ENCODE measurements at places on chromosomes 7 and 10.

DNA sequence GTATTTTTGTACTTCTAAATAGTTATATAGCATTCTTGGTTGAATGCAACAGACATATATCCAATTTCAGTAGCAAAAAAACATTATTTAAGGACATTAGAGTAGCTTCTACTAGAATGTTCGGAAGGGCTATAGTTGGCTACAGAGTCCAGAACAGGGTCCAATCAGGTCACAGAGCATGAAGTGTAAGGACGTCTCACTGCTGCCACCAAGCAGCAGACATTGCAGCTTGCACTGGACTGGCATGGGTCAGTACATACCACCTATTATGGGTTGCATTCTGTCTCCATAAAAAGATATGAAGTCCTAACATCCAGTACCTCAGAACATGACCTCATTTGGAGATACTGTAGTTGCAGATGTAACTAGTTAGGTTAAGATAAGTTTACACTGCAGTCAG is 87.3 kb downstream of the LHFPL3 start:
- no peak for DNase-seq

DNA sequence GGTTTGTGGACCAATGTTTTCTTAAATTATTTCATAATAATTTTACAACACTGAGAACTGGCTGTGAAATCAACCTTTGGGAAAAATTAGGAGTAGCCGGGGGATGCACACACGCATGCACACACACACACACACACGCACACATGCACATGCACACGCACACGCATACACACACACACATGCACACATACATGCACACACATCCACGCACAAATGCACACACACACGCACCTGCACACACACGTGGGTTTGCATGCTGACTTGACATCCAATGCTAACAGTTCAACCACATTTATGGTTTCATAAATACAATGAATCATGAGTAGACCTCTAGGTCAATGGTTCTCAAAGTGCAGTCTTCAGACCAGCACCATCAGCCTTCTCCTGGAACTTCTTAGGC is 354.1 kb downstream of the DPP6 start:
- no peak for DNase-seq

- DNase-seq, result no peak
Measured at GRCh38 chr10:110530131-110530831, 32.6 kb downstream of the DUSP5 start.

GRCh38 chr10:93080350-93081046 is 6.8 kb downstream of the CYP26A1 start:
- no peak for DNase-seq

DNA sequence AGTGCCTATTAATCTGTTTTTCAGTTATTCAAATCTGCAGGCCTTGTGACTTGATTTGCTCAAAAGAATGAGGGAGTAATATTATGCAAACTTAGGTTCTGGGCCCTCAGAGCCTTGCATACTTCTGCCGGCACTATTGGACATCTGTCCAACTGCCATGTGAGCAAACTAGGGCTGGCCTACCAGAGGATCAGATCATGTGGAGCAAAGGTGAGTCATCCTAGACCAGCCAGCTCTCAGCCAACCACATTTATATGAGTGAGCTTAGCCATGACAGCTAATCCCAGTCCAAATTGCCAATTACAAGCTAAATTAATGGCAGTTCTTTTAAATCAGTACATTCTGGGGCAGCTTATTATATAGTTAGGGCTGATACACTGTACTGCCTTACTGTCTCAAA is 69.6 kb downstream of the SDHAF3 start:
- no peak for DNase-seq

DNA sequence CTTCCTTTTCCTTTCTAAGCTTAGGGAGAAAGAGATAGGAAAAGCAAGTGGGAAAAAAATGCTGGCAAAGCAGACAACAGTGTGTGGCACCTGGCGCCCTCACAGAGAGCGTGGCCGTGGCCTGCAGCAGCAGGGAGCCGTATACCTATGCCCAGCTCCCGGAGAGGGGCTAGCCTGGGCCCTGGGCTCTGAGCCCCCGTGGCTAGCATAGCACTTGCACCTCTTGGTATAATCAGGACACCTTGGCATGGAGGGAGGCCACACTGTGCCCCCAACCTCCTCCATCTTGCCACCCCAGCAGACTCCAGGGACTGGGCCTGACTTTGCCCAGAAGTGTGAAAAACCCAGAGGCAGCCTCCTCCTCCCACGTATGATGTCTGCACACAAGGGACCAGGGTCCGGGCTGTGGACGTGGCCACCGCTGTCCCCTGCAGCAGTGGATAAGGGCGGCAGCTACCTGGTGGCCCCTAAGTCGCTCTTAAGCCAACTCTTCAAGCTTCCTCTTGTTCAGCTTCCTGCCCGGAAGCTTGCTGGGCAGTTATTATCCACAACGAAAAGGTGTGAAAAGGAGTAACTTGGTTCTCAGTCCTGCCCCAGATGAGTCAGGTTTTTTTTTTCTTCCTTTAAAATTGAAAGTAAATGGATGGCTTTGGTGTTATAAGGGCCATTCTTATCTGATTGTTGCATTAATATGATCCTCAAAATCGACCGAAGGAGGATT is 249.1 kb upstream of the PITRM1 start:
- no peak for DNase-seq
